ENCODE measurements at places on chromosomes 2 and 18.

- peak; percentile 88 for DNase-seq
Measured at GRCh38 chr2:143128681-143129580, at the start of gene ARHGAP15. Gene ARHGAP15 (plus strand): TSS chr2:143129419.

- DNase-seq = no peak
Measured at GRCh38 chr2:101012054-101012705, 10.1 kb downstream of the RPL31 start.

- no peak for DNase-seq
Measured at GRCh38 chr2:202317080-202317857, 51.7 kb downstream of the NOP58 start.

- DNase-seq = peak; percentile 10
Measured at GRCh38 chr2:226030788-226031646, 631.5 kb downstream of the NYAP2 start.

GRCh38 chr2:217842017-217842416 lies 160.8 kb downstream of the TNS1 start:
- DNase-seq = no peak

DNA sequence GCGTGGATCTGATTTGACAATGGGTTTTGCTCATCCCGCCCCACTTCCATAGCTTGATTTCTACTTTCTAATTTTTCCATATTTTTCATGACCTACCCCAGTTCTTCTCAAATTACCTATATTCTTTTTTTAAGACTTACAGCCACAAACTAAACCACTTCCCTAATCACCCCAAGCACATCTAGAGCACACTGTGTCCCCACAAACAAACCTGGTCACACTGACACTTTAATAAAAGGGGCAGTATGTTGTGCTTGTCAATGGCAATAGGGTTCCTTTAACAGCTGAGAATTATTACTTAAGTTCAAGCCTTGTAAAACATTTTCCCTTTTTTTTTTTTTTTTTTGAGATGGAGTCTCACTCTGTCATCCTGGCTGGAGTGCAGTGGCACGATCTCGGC lies 47.1 kb downstream of the MREG start:
- DNase-seq = no peak

DNA sequence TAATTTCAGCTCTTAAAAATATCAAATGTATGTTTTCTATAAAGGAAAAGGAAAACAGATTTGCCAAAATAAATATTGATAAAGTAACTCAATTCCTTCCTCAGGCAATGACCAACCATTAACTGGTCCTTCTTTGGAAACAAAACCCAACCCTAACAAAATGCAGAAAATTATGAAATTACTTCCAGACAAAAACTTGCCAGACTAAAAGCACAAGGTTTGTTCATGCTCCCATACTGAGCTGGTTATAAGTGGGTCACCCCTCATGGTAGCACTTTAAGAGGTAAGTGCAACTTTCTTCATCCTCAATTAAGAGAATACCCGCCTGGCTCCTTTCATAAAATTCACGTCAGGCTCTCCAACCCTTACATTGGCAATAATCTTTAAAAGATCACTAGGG lies 31.1 kb upstream of the TTC32 start:
- DNase-seq = no peak

DNA sequence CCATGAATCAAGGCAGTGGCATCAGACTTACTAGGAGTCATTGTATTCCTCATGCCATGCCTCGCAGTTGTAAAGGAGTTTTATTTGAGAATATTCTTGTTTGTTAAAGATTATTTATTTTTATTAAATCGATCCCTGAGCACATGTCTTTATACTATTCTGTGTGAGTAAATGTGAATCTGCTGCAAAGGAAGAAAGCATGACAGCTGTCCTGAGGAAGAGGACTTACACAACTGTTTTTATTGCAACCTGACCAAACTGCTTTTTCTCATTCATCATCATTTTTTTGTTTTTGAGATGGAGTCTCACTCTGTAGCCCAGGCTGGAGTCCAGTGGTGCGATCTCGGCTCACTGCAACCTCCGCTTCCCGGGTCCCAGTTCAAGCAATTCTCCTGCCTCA lies 34.1 kb downstream of the INO80D start:
- no peak for DNase-seq

DNA sequence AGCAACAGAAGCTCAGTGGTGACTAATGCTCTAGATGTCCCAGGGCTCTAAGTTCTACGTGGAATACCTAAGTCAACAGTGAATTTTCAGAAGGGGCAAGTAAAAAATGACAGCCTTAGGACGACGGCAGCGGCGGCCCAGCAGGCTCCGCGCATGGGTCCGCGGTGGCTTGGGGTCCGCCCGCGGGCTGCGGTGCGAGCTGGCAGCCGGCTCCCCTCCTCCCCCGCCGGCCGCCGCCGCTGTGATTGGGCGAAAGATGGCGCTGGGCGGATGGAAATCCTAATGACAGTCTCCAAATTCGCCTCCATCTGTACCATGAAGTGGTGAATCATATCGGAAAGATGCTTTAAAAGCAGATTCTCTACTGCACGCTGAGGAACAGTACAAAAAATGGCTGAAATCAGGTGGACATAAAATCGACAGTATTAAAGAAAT lies 74.7 kb downstream of the HNRNPLL start:
- DNase-seq = peak; percentile 59

DNA sequence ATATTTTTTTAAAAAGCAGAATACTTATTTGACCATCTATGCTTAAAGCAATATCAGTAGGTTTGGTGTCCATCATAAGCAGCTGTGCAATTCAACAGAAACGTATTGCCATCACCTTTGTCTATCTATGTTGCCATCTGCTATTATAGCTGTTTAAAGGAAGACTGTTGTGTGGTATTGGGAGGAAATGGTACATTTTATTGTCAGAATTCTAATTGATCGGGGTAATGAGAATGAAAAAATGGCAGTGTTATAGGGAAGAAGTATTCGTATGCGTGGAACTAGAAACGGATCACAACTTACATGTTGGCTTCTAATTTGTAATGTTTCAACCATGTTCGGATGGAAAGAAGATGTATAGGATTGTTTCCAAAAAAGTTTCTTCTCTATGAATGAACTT lies 90.3 kb upstream of the RANBP2 start:
- DNase-seq = no peak

- peak; percentile 87 for DNase-seq
Measured at GRCh38 chr2:218186355-218186766, 19.6 kb upstream of the CXCR1 start.

- DNase-seq = no peak
Measured at GRCh38 chr2:35932276-35932963, 423.2 kb upstream of the CRIM1 start.

- no peak for DNase-seq
Measured at GRCh38 chr18:44732599-44732998, 51.9 kb downstream of the SETBP1 start.

- DNase-seq = peak; percentile 75
Measured at GRCh38 chr2:7450188-7450832, 533.1 kb downstream of the RNF144A start.

- DNase-seq = no peak
Measured at GRCh38 chr18:8673256-8674209, 31.8 kb upstream of the MTCL1 start.

- no peak for DNase-seq
Measured at GRCh38 chr2:70005752-70006446, 44.5 kb upstream of the ASPRV1 start.

DNA sequence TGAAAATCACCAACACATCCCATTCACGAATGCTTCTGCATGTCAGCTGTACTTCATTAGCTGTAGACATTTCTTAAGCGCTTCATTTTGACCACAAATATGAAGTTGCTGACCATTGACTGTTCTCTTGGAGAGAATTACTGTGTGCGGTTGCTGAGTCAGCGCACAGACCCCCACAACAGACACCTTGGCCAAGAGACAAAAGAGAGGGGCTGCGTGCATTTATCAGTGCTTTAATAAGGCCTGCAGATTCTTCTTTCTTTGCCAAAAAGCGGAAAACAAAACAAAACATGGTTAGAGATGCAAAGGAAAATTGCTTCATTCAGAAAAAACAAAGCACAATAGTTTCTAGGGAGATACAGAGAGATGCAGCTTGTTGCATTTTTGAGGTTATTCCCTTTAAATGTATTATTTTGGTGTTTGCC lies 174.7 kb downstream of the ACKR3 start:
- no peak for DNase-seq

DNA sequence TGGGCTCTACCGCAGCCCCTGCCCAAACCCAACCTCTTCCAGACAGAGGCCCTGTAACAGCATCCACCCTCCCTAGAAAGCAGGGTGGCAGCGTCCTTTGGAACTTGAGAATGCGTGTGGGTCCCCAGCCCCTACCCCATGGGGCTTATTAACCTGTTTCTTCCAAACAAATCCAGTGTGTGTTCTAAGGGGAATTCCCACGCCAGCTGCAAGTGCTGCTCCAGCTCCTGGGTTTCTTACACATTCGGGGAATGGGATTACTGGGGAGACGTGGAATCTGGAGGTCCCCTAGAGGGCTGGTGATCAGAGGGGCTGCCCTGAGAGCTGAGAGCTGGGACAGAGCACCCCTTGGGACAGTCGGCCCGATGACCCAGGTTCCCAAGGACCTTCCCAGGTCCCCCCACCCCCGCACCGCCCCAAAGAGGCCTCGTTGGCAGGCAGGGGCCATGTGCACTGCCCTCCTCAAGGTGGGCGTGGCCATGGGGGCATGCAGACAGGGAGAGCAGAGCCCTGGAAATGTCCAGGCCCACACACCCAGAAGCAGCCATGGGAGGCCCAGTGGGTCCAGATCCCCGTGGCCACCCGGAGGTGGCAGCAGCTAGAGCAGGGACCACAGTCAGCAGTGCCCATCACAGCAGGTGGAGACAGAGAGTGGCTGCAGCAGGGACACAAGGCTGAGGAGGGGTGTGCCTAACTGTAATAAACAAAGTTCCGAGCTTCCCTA lies 18.8 kb upstream of the TEX44 start:
- DNase-seq = no peak

DNA sequence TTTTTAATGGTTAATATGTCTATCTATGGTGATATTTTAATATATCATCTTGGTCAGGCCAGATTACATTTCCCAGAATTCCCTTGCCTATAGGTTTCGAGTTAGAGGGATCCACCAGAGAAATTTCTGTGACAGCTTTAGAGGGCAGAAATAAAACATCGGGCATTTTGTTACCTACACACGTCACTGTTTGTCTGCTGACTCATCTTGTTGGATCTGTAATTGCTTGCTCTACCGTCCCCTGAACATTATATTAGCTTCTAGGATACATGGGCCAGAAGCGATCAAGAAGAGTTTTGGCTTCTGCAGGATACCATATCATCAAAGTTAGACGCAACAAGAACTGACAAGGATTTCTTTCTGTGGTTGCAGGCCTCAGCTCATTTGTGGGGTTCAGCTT lies 795.8 kb upstream of the GCFC2 start:
- DNase-seq = no peak

GRCh38 chr2:228876276-228876675 lies 394.8 kb downstream of the PID1 start:
- no peak for DNase-seq

- no peak for DNase-seq
Measured at GRCh38 chr18:26941584-26941983, 76.1 kb upstream of the AQP4 start.

- DNase-seq = no peak
Measured at GRCh38 chr2:56117764-56118163, 66.0 kb upstream of the CCDC85A start.

DNA sequence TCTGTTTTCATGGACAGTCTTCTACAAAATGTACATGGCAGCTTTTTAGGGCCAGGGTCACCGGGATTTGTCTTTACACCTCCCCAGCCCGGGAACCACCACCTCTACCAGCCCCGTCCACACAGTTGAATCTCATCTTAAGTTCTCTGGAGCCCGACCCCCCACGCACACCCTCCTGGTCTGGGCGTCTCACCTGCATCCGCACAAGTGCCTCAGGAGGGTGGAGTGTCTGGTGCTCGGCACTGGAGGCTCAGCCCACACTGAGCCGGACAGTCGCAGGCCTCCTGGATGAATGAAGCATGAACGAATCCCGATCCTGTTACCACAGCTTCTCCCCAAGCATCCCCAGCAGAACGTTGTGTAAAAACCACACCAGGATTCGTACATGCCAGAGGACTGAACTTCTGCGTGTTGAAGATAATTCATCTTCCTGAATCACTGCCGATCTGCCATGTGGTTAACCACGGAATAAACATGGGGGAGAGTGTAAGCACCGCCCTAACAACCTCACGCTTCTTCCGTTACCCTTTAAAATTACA lies 162.0 kb downstream of the RTP5 start:
- peak; percentile 76 for DNase-seq

DNA sequence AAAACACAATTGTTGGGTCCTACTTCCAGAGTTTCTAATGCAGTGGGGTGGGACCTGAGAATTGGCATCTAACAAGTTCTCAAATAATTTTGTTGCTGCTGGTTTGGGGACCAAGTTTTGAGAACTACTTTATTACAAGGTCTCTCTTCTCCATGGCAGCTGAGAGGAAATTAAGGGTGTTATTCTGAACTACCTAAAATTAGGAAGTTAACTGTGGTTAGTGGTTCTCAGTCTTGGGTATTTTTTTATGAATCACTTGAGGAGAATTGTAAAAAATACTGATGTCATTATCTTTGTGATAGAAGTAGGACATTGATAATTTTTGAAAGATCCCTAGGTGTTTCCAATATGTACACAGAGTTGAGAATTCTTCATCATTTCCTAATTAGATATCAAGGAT lies 210.2 kb downstream of the MC4R start:
- DNase-seq = no peak

DNA sequence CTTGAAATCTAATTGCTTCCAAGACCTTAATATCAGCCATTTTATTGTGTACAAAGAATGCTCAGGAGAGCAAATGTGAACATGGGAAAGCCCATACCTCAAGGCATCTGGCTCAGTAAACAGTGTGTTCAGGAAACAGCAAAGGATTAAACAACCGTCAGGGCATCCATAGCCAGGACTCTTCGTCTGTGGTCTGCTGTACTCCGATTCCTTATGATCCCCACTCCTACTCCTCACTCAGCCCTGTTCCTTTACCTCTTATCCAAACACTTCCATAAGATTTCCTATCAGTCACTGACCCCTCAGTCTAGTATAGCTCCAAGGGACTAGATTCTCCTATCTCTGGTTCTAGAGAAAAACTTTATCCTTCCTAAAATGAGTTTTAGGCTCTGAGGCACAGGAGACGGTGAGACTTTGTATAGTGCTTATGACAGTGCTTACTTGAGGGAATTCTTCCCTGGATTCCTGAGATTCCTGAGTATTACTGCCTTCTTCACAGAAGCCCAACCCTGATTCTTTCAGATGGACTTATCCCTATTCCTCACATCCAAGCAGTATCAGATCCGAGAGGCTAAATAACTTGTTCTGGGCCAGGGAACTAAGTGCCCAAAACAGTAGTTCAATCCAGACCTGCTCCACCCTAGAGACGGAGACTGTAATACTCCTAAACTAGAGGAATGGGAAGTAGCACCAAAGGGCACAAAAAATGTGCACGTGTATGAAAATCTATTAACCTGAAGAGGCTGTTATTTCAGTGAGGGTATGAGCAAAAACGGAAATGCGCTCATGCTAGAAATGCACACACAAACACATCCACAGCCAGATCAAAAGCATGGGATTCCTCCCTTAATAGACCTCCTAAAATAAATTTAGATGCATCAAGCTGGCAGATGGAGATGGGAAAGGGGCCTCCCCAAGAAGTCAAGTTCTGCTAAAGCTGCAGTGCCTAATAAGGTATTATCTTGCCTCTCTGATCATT lies 42.1 kb upstream of the SIGLEC15 start:
- DNase-seq = no peak

GRCh38 chr18:46452820-46453219 lies 204.2 kb downstream of the LOXHD1 start:
- no peak for DNase-seq

Data from activated naive CD4-positive, alpha-beta T cell treated with anti-CD3 and anti-CD28 coated beads for 36 hours (primary cell).